ENCODE measurements at places on chromosomes 2 and 18.

DNA sequence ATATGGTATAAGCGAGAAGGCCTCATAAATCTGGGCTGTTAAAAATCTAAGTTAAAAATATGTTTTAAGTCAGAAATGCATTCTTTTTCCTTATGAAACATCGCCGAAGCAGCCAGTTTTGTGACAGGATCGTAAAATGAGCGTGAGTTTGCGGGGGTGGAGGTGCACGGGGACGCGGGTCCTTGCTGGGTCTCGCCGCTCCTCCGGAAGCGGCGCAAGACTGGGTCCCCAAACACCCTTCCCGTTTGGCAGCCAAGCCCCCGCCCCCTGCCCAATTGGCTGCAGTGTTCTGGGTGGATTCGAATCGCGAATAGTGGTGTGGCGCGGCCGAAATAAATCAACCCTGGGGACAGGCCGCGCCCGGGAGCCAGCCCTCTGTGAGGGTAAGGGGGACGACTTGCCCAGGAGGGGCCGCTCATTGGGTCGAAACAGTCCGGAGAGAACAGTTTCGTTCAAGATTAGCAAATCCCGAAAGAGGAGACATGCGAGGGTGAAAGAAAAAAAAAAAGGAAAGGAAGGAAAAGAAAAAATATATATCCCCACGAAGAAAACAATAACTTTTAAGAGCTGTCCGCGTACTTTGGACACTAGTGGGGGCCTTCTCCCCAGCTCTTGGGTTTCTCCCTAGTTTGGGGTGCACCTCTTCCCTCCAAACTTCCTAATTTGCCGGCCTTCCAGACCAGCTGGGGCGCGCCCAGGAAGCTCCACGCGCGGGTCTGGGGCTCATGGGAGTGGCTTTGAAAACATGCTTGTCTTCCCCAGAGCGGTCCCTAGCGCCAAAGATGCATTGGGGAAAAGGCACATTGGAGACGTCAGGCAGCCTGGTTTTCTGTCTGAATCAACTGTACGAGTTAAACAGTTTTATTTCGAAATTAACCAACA is 3.1 kb upstream of the GATA6 start:
- DNase-seq = no peak

- DNase-seq = no peak
Measured at GRCh38 chr2:17545680-17546613, 5.5 kb downstream of the VSNL1 start.

DNA sequence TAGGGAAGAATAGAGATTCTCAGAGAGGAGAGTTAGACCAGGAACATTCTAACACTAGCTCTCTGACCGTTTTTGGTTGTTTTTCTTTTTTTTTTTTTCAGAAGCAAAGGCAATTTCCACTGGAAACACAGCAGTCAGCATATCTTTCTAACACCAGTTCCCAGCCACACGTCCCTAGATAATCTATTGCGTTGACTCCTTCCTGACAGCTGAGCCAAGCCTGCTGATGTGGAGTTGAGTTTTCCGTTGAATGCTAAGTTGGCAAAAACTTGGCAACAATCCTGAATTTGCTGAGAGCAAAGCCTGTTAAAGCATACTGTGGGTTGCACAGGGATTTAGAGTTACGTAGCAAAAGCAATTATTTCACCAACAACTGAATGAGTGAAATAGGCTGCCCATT is 19.3 kb downstream of the GAD1 start:
- no peak for DNase-seq

- no peak for DNase-seq
Measured at GRCh38 chr2:109288544-109289368, 159.8 kb downstream of the SH3RF3 start.

DNA sequence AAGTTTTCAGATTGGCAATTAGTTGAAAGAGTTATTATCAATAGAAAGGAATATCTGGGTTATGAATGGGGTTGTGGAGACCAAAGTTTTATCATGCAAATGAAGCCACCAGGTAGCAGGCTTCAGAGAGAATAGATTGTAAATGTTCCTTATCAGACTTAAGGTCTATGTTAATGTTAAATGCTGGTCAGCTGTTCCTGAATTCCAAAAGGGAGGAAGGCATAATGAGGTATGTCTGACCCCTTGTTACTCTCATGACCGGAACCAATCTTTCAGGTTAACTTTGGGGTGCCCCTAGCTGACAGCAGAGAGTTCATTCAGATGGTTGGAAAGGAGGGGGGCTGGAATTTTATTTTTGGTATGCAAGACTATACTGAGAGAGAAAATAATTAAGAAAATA is 47.9 kb downstream of the RIT2 start:
- DNase-seq = no peak

DNA sequence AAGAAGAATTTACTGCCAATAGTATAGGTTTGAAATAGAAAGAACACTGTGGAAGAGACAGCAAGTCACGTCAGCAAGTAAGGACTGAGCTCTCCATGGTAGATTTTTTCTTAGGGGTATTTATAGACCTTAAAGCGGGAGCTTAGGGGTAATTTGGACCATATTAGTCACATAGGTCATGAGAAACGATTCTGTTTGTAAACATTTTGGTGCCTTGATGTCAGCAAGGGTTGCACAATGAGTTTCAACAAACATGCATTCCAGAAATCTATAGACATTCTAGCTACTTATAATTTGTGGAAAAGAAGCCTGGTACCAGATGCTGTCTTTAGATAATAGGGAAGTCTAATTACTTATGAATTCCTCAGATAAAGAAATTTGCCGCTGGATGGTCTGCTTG is 624.7 kb downstream of the TDRD15 start:
- DNase-seq = no peak

DNA sequence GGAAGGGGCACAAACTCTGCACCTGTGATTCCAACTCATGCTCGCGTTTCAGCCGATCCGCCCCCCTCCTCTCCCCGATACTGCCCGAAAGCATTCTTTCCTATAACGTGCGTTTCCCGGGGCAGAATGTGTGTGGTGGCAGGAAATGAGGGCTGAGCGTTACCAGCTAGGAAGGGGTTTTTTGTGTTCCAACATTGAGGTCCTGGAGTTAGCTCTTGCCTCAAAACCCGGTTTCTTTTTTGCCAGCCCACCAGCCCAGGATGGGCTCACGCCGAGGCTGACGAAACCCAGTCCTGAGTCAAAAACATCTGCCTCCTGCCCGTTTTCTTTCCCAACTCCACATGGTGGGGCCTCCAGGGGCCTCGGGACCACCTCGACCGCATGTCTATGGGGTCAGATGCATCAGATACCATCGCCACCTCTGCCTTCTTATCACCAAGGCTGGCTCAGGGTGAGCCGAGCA is 113.7 kb upstream of the COPS8 start:
- no peak for DNase-seq

Measured in hypothalamus (tissue), 51 donors.